ENCODE measurements at places on chromosomes 5 and 9.
A peak's percentile ranks its signal among the peaks of the same experiment; 100 is the strongest.

DNA sequence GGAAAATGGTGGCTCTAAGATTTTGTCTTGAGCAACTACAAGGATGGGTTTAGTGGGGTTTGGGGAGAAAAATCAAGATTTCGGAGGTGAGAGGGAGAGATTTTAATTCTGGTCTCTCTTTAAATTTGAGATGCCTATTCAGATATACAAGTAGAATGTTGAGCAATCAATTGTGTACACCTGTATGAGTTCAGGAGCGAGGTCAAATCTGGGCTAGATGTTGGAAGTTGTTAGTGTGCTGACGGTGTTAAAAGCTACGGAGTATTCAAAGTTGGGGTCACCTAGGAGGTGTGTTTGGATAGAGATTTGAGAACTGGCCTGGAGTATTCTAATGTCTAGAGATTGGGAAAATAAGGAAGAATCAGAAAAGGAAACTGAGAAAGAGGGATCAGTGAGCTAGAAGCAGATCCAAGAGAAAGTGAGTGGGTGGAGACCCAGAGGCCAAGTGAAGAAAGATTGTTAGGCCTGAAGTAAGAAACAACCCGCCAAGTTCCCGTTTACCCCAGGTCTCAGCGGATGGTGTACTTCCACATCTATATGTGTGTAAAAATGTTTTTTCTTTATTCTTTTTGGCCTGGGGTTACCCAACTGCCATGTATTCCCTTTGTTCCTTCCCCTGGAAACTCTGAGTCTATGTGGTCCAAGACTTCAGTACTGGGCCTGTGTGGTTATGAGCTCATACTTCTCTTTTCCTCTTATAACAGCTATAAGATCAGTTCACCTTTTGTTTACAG, 11.9 kb upstream of the ARHGAP26 start:
- DNase-seq: no peak

- no peak for DNase-seq
These were observed 37.8 kb downstream of the HMGCS1 start for GRCh38 chr5:43275391-43275790.

- no peak for DNase-seq
These were observed 138.6 kb downstream of the TRIO start for GRCh38 chr5:14281746-14282181.

GRCh38 chr5:137606401-137606800, 107.3 kb upstream of the SPOCK1 start:
- no peak for DNase-seq

GRCh38 chr9:133201424-133202144, 7.5 kb downstream of the OBP2B start:
- no peak for DNase-seq

GRCh38 chr5:177454397-177455035, 7.9 kb downstream of the PRR7 start:
- peak; percentile 92 for DNase-seq
